Fibroblast of mammary gland (primary cell): ENCODE measurements at places on chromosomes 4 and X.
A peak's percentile ranks its signal among the peaks of the same experiment; 100 is the strongest.

GRCh38 chrX:40127052-40127451 lies 29.3 kb upstream of the BCOR start:
- DNase-seq, result no peak

GRCh38 chr4:38677441-38677840 lies 13.4 kb downstream of the KLF3 start:
- no peak for DNase-seq

DNA sequence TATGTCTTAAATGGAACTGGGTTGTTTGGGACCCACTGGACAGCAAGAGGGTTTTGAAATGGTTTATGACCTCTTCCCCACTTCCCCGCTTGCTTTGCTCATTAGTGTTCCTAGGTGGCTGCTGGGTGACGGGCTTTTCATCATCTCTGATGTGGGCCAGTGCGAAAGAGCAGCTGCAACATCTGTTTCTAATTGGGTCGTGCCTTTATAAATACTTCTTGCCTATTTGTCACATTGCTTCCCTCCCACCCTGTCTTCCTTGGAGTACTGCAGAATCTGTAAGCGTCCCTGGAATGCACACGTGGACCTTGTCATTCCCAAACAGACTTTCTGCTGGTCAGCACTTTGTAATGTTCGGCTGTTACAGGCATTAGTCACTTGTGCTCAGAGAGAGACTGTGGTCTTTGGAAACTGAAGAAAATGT lies 35.2 kb downstream of the SEPTIN11 start:
- DNase-seq, result peak; percentile 100

GRCh38 chr4:181416966-181417365 lies 826.2 kb upstream of the TENM3 start:
- DNase-seq, result no peak

DNA sequence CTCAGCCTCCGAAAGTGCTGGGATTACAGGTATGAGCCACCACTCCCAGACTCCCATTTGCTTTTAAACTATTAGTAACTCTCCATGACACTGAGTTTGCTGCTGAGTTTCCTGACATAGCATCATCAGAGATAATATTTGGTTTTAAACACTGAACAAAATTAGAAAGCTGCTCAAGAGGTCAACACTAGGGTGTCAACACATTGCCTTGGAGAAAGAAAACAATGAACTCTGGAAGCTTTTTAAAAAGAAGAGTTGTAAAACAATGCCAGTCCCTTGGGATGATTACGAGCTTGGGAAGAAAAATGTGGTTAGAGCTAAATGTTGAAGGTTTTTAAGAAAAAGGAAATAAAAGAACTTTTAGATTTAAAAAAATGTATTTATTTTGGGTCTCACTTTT lies 264.8 kb downstream of the CAMK2D start:
- DNase-seq, result peak; percentile 12

- DNase-seq, result no peak
Measured at GRCh38 chr4:104859601-104860237, 287.0 kb upstream of the TET2 start.

- DNase-seq, result no peak
Measured at GRCh38 chr4:86272669-86273068, 87.2 kb downstream of the MAPK10 start.

- no peak for DNase-seq
Measured at GRCh38 chr4:159725571-159725970, 622.7 kb downstream of the RAPGEF2 start.

GRCh38 chrX:74514384-74514783 lies 93.1 kb downstream of the SLC16A2 start:
- DNase-seq, result no peak

GRCh38 chrX:69501429-69501828 lies 2.7 kb upstream of the NALF2 start:
- DNase-seq, result peak; percentile 18
